ENCODE measurements at places on chromosomes 4 and X.
A peak's percentile ranks its signal among the peaks of the same experiment; 100 is the strongest.

- no peak for DNase-seq
Observed at GRCh38 chr4:48375651-48376304, 34.4 kb downstream of the SLAIN2 start.

DNA sequence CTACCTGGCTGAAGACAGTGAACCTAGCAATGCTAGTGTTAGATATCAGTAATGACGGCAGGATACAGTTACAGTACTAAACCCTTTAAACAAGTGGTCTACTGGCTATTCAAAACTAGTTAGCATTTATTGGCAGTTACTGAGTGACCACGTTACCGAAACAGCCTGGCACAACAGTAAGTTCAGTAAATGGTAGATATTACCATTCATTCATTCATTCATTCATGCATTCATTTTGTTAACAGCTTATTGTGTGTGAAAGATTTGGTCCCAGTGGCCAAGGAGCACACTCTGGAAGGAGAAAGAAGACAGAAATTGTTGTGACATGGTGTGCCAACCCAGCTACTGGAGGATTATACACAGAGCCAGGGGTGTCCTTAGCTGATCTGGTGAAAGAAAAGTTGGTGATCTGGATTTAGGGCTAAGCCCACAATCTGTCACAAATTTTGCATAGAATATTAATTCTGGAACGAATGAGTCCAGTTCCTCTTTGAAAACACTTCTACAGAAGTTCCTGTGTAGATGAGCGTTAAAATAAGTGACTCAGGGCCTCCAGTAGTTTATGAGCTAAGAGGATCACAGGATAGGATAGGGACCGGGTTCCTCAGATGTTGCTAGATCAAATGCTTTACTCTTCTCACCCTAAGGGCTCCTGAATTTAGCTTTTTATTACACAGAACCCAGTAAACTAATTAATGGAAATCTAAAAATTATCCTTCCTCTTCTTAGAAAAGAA lies 179.1 kb downstream of the CBR4 start:
- no peak for DNase-seq

GRCh38 chr4:44668526-44668925 lies 9.7 kb upstream of the GUF1 start:
- no peak for DNase-seq

- DNase-seq, result peak; percentile 22
Observed at GRCh38 chrX:48945517-48946348, 11.7 kb downstream of the OTUD5 start.

GRCh38 chr4:144711700-144712456 lies 65.9 kb downstream of the HHIP start:
- no peak for DNase-seq

DNA sequence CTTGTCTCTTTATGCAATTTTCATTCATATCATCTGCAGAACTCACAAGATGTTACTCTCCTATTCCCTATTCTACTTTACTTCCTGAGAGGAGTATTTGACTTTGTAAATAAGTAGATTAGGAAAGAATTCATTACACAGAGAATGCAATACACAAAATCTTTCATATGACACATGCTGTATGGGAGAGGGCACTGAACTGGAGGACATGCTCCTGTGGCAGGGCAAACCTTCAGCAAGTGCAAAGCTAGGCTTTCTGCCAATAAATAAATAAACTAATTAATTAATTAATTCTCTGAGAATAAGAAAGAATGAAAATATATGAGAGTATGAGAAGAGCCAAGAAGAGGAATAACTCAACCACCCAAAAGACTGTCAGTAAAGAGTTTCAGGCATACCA lies 33.9 kb downstream of the THAP9 start:
- DNase-seq, result no peak

DNA sequence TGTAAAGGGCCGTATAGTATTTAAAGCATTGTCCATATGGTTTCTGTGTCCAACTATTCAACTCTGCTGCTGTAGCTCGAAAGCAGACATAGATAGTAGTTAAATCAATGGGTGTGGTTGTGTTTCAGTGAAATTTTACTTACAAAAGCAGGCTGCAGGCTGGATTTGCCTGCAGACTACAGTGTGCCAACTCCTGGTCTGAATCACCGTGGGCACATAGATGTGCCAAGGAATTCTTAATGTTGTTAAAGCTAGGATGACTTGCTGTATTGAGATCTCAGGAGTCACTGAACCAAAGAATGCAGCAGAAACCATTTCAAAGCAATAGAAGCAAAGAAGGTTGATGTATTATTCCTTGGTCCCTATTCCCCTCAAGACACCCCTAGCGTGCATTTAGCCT lies 379.0 kb downstream of the STIM2 start:
- DNase-seq, result no peak

- no peak for DNase-seq
Observed at GRCh38 chr4:133147921-133148689, 989 bp upstream of the PCDH10 start.

GRCh38 chr4:1813915-1814314 lies 20.8 kb downstream of the FGFR3 start:
- DNase-seq, result no peak

DNA sequence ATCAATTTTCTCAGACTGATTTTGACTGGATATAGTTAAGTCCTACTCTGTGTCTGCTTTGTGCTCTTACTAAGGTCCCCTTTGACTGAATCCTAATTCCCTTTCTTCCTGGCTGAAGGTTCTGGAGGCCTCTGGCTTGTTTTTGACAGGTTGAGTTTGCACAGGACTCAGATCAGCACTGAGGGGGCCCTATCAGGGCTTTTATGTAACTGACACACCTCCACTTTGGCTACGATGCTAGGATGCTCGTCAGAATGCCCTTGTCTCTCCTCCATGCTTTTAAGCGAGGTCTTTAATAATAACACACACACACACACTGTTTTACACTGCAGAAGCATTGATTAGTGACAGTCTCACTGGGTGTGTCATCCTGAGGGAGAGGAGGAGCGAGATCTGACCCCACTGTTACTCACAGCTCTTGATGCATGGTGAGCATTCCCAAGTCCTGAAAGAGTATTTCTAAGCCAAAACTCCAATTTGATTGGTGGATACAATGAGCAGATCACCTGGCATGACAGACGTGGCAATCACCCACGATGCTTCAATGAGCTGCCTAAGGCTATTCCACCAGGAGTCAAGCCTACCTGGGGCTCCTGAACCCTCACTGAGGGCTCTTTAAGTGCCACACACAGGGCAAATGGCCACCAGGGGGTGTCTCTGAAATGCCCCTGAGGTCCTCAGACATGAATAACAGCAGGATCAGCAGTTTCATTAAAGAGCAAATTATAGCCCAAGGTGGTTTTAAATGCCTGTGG lies 130.4 kb upstream of the CPEB2 start:
- DNase-seq, result no peak

- DNase-seq, result no peak
Observed at GRCh38 chrX:154733066-154733425, 17.8 kb downstream of the GAB3 start.

- no peak for DNase-seq
Observed at GRCh38 chr4:175470131-175470530, 341.9 kb downstream of the GPM6A start.

DNA sequence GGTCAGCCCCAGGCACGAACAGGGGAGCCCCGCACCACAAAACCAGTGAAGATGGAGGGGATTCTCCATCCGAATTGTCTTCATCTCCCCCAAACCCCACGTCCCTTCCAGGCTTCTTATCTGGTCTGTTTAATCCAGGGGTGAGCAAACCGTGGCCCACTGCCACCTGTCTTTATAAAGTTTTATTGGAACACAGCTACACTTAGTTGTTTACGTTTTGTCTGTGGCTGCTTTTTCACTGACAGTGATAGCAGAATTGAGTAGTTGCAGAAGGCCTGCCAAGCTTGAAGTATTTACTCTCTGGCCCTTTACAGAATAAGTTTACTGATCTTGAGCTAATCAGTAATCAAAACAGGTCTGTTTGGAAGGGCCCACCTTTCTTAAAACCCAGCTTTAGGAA lies 324.0 kb downstream of the ARHGAP10 start:
- DNase-seq, result no peak

DNA sequence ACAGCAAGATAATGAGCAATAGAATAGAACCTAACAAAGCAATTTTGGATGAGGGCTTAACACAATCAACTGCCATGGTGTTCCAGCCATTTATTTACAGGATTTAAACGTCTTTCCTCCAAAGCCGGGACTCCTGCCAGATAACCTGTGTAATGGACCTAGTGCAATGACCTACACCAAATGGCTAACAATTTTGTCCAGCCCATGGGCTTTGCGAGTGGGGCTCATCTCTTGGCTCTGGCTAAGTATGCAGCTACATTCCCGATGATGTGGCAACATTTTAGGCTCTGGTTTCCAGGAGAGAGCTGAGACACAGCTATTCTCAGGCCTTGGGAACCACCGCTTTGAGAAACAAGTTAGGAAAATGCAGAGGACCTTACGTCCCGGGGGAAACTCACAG lies 822.3 kb upstream of the FTHL17 start:
- DNase-seq, result no peak

GRCh38 chr4:88012647-88013046 lies 5.2 kb downstream of the PKD2 start:
- peak; percentile 18 for DNase-seq

GRCh38 chr4:136524039-136524438 lies 1008.3 kb downstream of the PCDH18 start:
- DNase-seq, result no peak

DNA sequence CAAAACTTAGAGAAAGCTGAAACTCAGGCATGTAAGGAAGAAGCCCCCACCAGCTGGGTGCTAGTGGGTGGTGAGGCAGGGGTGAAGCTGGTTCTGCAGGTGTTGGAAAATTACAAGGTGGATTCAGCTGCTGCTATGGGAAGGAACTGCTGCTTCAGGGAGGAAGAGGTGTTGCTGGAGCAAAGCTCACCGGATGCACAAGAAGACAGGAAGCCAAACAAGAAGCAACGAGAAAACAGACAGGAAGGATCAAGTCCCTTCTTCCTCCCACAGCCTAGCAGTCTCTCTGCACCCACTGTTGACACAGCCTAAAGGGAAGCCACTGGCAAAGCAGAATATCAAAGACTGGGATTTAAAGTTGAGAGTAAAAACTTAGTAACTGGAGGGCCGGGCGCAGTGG lies 100.2 kb upstream of the JADE1 start:
- DNase-seq, result no peak

DNA sequence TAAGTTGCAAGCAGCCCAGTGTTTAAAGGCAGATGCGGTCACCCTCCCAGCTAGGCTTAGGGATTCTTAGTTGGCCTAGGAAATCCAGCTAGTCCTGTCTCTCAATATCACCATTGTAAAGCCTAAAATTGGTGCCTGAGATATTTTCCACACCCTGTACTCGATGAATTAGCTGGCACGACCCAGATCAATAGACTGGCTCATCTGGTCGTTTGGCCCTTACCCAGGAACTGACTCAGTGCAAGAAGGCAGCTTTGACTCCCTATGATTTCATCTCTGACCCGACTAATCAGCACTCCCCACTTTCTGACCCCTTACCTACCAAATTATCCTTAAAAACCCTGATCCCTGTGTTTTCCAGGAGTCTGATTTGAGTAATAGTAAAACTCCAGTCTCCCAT lies 384.9 kb upstream of the SLC7A11 start:
- no peak for DNase-seq

DNA sequence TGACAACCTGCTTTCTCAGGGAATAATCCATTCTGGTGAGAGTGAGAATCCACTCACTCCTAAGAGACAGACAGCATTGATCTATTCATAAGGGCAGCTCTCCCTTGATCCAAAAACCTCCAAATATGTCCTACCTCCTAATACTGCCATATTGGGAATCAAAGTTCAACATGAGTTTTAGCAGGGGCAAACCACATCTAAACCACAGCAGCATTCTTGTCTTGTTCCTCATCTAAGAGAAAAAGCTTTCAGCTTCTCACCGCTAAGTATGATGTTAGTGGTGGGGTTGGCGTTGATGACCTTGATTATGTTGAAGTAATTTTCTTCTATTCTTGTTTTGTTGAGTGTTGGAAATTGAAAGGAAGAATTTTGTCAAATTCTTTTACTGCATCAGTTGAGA lies 69.6 kb downstream of the SERTM2 start:
- no peak for DNase-seq

- no peak for DNase-seq
Observed at GRCh38 chr4:189279188-189279587, 661.5 kb upstream of the FRG1 start.

- no peak for DNase-seq
Observed at GRCh38 chr4:148780426-148781005, 338.3 kb upstream of the NR3C2 start.

DNA sequence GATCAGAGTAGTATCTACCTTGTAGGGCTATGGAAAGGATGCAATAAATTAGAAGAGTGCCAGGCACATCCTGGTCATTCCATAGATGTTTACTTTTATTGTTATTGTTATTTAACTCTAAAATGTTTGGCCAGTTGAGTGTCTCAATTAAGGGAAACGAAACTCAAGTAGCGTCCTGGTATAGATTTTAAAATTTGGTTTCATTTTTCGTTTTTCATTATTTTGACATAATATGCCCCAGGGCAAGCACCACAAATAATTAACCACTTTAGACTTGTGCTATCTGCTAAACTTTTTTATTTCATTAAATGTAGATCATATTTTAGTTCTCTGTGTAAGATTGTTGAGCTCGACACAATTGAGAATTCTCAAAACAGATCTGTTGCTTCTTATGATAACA lies 179.7 kb upstream of the PRPS2 start:
- DNase-seq, result no peak

GRCh38 chr4:33996075-33996718 lies 2248.1 kb downstream of the ARAP2 start:
- DNase-seq, result no peak

DNA sequence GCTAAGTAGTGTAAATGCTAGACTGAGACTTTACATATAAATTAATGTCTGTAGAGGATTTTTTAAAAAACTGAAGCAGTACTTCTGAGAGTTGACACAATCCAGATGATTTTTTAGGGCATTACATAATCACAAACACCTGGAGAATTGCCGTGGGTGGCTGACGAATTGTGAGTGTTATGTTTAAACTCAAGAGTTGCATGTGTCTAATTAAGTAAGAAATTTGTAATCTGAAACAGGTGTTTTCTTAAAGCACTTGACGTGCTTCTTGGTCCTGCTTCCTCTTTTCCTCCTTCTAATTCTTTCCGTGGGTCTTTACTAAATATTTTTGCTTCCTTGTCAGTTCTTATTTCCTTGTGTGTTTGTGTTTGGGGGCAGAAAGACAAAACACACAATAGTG lies 27.8 kb downstream of the PIR start:
- no peak for DNase-seq

Measured in kidney glomerular epithelial cell (primary cell).